ENCODE measurements at places on chromosomes 3 and 15.

- DNase-seq: no peak
Observed at GRCh38 chr3:123423806-123424205, 25.1 kb downstream of the ADCY5 start.

DNA sequence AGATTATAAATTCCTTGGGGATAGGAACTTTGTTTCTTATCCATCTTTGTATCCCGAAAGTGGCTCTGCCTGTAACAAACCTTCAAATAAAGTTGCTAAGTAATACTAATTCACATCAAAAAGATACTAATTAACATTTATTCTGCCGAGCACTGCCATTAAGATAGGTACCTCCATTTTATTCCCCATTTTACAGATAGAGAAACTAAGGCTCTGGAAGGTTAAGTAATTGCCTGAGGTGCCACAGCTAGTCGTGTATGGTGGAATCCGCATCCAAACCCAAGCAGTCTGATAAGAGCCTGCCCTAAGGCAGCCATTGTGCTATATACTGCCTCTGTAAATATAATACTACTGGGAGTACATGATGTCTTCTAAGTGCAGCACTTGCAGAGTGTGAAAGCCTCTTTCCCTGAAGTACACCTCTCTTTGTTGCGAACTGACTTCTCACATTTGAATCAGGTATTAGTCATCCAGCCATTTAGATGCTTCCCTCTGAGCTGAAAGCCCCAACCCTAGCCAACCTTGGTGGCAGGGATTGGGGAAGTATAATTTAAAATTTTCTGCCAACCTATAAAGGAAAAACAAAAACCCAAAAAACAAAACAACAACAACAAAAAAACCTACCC is 78.5 kb upstream of the CHD2 start:
- no peak for DNase-seq

- no peak for DNase-seq
Observed at GRCh38 chr15:96470681-96471310, 140.3 kb downstream of the NR2F2 start.

DNA sequence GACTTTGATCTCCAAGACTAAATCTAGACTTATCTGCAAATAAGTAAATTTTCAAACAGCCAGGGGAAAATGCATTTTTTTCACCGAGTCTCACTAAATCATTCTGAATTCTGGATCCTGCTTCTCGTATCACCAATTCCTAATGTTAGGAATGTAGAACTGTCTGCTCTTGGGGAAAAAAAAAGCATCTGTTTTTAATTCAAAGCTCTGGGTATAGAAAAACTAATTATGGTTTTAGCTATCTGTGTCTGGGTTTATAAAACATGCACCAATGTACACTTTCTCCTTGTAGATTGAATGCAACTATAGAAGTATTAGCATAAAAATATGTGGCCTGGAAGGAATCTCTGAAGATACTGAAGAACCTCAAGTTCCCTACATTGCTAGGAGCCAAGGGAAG is 4.8 kb upstream of the CDAN1 start:
- DNase-seq: no peak

DNA sequence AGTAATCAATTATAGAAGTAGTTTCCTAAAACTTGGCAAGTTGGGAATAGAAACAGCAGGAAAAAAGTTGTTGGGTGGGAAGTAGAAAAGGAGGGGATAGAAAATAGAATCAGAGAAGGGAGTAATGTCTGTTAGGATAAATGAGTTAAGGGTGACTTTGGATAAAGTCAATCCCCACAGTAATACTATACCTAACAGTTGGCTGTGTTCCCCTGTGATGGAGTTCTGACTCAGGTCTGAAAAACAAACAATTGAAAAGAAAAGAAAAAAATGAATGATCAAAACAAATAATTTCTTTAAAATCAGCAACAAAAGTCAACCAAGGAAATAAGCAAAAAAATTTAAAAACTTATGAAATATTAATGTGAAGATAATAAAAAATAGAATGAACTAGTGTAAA is 50.3 kb downstream of the EMC4 start:
- DNase-seq: no peak
